ENCODE measurements at places on chromosomes 6 and 20.
A peak's percentile ranks its signal among the peaks of the same experiment; 100 is the strongest.

DNA sequence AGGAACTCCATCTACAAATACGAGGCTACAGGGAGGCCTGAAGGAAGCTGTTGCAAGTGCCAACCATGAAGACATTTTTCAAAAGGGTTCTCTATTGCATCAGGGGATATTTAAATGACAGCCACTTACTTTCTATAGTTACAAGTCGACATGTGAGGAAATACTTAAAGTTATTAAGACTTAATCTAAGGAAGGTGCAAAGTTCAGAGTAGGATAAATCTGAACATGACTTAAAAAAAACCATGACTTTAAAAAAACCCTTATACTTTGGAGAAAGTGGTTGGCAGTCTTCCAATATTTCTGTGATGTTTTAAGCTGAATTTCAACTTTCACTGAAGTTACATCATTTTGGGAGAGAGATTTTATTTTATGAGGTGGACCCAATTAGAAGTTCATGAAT, 56.3 kb upstream of the EMILIN3 start:
- no peak for DNase-seq

- DNase-seq = no peak
Observed at GRCh38 chr6:53723331-53723730, 57.8 kb upstream of the KLHL31 start.

DNA sequence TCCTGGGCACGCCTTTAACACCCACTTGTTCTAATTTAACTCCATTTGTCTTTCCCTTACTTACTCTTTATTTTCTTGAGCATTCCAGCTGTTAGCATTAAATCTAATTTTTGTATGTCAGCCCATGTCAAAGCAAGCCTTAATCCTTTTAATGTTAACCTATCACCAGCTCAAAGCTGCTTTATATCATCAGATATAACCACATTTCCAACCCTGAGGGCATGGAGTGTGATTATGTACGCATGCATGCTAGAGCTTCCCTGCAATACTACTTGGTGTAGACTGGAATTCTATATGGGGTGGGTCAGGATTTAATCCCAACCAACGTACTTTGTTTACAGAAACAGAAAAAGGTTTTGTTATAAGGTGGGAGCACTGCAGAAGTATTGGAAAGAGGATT, 139.4 kb upstream of the HMGN3 start:
- no peak for DNase-seq

GRCh38 chr6:141552463-141552862, 580.3 kb upstream of the GJE1 start:
- no peak for DNase-seq

- peak; percentile 87 for DNase-seq
Observed at GRCh38 chr6:149963462-149964307, at the start of gene ULBP1. Gene ULBP1 (plus strand): TSS chr6:149963943. CDS start chr6:149964050, 107 bp downstream.

DNA sequence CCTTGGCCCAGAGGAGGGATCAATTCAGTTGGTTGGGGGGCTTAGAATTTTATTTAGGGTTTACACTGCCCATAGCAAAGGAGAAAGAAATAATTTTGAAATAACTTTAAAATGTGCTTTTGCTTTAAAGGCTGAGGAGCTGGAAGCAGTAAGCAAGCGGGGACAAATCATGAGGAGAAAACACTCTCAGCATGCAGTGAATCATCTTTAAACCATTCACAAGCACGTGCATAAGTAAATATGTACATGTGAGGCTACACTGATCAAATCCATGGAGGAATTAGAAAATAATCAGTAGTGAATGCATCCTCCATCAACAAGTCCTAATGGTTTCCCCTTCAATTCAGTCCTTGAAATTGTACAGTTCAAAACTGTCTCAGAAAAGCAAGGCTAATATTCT, 181.0 kb downstream of the MTFR2 start:
- DNase-seq = no peak

- no peak for DNase-seq
Observed at GRCh38 chr6:17907406-17908229, 79.8 kb downstream of the KIF13A start.

GRCh38 chr6:131212024-131212423, 76.8 kb downstream of the AKAP7 start:
- no peak for DNase-seq

DNA sequence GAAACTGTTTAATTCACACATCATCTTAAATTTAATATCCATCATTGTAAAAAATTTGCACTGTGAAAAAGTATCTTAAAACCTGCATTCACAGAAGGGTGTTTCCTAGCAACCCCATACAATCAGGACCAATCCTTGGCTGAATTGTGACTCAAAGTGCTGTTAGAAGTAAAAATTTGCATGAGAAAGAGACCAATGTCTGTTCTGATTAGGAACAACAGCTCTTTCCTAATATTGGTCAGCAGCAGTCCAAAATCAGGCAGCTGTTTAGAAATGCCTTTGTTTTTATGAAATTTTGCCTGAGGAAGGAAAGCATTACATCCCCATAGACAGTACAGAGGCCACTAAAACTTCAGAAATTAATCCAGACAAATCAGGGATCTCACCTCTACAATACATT, 987.0 kb downstream of the HACE1 start:
- DNase-seq = no peak

- DNase-seq = no peak
Observed at GRCh38 chr6:13914351-13914750, 10.4 kb upstream of the RNF182 start.

- DNase-seq = no peak
Observed at GRCh38 chr6:79079561-79080041, 1.5 kb upstream of the PHIP start.

DNA sequence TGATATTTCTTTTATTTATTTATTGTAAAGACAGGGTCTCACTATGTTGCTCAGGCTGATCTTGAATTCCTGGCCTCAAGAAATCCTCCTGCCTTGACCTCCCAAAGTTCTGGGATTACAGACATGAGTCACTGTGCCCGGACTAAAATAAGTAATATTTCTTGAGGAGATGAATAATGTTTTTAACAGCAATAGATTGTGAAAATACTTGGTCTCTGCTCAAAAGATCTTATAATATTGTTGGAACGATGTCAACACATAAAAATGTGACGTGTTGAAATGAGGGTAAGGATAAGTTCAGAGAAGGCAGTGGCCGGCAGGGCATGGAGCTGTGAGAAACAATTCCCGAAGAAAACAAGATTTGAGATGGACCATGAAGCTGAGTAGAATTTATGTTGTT, 178.7 kb downstream of the GJA1 start:
- DNase-seq = no peak

DNA sequence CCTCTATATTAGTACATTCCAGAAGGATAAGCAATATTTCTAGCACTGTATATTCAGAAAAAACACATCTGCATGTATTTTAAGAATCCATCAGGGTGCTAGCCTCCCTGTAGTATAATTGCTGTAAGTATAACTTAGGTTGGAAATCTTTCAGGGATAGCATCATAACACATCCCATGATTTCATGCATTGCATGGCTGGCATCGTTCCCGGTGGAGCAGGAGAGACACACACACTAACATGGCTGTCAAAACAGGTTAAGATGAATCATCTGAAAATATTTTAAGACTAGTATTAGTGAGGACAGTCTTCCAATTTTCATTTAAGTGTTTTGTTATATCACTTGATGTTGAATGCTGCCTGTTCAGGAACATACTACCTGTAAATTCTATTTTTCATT, 32.1 kb upstream of the CENPW start:
- no peak for DNase-seq

- DNase-seq = no peak
Observed at GRCh38 chr6:81735756-81736380, 16.6 kb downstream of the TENT5A start.

DNA sequence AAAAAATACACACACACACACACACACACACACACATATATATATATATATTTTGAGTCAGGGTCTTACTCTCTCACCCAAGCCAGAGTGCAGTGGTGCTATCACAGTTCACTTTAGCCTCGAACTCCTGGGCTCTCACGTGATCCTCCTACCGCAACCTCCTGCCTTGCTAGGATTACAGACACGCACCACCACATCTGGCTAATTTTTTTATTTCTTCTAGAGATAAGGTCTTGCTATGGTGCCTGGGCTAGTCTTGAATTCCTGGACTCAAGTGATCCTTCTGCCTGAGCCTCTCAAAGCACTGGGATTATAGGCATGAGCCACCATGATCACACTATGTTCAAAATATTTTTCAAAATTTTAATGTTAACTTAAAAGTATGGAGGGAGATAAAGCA, 43.5 kb downstream of the NUP153 start:
- DNase-seq = no peak

DNA sequence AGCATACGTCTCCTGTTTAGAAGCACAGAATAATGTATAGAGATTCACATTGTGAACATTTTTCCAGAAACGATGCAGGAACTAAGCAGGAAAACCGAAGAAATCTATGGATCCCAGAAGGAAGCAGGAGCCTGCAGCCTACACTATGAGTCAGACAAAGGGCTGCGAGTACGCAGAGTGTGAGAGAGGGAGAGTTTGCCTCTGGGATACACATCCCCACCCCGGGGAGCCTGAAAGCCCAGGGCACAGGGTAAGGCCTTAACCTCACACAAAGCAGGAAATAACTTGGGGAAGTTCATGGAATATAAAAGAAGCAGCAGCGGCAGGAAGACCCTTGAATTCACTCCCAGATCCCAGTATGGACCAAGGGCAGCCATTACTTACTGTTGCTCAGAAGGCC, 842.1 kb upstream of the MANEA start:
- no peak for DNase-seq

DNA sequence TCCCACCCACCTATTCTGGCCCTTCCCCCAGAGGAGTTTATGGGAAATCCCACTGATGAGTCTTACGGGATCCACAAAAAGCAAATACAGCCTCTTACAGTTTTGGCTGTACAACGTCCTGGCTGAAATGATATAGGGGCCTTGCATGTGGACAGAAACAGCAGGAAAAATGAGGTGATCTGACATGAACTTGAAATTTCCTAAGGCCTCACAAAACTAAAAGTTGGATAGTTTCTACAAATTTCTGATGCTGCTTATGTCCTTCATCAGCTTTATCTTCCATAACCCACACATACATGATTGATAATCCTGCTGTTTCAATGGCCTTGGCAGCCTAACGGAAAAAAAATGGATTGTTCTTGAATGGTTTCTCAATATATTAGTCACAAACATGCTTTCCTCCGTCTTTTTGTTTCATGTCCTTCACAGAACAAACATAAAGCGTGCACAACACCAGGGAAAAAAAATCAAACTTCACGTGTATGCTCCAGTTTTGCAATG, 118.8 kb downstream of the BMP5 start:
- no peak for DNase-seq

GRCh38 chr20:63116412-63117106, 99.4 kb downstream of the YTHDF1 start:
- DNase-seq = no peak

DNA sequence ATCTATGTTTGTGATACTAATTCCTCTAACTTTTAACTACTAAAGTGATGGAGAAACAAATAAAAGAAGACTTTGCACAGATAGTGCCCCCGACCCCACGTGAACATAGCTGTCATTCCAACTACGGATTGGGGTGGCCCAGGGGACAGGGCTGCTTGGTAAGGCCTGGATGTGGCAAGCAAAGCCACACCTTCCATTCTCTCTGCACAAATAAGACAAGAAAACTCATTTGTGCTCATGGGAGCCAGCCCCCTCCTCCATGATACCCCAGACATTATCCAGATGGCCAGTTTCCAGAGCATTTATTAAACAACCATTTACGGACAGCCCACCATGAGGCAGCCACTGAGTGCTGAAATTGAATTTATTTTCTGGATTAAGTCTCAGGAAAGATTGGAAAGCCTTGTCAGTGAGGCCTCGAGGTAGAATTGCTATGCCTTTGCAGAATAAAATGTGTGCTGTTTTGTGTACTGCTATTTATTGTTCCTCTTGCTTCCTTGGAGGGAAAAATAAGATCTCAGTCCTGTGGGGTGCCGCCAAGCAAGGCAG, 151.2 kb downstream of the UNC5CL start:
- DNase-seq = no peak

GRCh38 chr6:134519465-134519864, 201.6 kb upstream of the SGK1 start:
- DNase-seq = no peak

- DNase-seq = no peak
Observed at GRCh38 chr20:54292185-54292584, 84.3 kb downstream of the PFDN4 start.

DNA sequence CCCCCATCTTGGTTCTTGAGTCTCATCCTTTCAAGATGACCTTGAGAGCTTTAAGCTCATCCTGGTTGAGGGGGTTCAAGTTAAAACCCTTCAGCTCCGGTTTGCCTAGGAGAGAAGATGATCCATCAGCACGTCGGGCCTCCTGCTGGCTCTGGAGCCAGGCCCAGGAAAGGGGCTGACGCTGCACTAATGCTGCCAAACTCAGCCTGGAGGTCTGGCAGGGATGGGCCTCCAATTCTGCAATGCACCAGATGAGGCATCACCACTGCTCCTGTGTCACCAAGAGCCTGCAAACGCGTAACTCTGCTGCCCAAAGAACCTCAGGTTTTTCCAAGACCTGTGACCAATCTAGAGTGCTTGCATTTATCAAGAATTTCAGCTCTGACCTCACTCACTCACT, 6.1 kb downstream of the PDRG1 start:
- DNase-seq = no peak

DNA sequence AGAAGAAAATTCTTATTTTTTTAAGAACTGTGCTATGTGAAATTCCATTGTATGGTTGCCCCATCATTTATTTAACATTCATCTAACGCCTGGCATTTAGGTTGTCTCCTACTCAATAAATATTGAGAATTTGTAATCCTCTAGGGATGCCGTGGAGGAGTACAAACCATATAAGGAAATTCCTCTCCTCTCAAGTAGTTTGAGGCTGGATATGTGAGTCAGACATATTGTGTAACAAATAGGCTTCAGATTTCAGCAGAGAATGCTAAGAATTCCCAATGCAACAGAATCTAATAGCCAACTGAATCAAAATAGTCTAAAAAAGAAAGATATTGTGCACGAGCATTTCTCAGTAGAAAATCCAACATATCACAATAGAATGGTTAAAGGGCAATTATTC, 174.7 kb downstream of the OTOR start:
- DNase-seq = no peak

- DNase-seq = no peak
Observed at GRCh38 chr6:98838032-98838431, 3.7 kb downstream of the POU3F2 start.

- DNase-seq = no peak
Observed at GRCh38 chr6:27662769-27663168, 189.9 kb upstream of the ZNF184 start.

- DNase-seq = no peak
Observed at GRCh38 chr20:57940376-57940775, 230.6 kb upstream of the PMEPA1 start.

GRCh38 chr6:67916399-67916798, 718.7 kb upstream of the ADGRB3 start:
- DNase-seq = no peak
